GM23248 (cell line): ENCODE measurements at places on chromosomes 2 and 18.
A peak's percentile ranks its signal among the peaks of the same experiment; 100 is the strongest.

DNA sequence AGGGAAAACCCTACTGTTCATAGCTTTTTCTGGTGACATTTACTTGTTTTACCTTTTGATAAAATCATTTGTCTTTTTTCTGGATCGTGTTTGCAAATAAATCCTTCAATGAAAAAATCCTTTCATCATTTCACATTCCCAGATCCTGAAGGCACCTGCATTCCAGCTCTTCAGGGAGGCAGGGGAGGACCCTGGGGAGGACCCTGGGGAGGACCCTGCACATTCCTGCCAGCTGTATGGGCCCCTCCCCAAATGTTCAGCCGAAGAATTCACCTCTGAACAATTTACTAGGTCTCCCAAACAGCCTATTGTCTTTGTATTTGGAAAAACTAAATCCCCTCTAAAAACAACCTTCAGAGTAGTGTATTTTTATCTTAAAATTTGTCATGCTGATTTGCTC is 558.4 kb upstream of the ID2 start:
- no peak for DNase-seq

DNA sequence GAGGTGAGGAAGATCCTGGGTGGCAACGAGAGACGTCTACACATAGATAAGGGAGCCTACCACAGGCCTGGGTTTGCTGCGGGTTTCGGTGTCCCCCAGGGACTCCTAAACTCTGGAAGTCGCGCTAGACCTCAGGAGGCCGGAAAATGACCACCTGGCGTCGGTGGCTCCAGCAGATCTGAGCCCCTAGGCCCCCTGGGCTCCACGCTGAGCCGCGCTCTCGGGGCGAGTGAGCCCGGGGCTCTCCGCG is 987 bp upstream of the DLX1 start:
- peak; percentile 65 for DNase-seq

DNA sequence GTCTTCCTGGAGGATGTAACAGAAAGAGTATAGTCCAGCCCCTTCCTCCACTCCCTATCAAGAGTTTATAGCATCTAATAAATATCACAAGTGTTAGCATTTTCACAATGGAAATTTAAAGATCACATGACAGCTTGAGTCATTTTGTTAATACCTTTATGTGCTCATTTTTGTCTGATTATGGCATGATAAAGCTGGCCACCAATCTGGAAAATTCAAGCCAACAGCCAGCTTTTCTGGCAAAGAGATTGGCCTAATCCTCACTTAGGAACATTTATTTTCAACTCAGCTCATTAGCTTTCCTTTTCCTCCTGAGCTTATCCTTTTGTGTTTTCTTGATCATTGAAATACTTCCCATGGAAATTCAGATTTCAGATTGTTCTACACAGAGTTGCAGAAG is 262.9 kb upstream of the RBMS1 start:
- DNase-seq: no peak

- DNase-seq: no peak
These were observed 1016.8 kb downstream of the CNTNAP5 start for GRCh38 chr2:125041846-125042245.

GRCh38 chr18:28359176-28359575 is 182.2 kb upstream of the CDH2 start:
- no peak for DNase-seq

DNA sequence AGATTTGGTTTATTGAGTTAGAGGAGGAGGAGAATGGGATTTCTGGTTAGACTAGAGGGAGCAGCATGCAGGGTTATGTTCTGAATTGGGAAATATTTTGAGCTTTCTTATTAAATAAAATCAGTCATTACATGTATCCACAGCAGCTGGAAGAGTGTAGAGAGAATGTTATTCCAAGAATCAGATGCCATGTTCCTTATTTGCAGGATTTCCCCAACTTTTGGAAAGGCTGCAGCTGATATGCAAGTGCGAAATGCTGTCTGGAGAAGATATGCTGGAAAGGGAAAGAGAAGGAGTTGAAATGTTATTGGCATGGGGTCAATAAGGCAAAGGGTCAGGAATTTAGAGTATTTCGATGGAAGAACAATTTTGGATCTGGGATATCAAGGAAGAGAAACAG is 255.8 kb downstream of the MTX2 start:
- DNase-seq: no peak

- DNase-seq: peak; percentile 37
These were observed 115.2 kb upstream of the REV1 start for GRCh38 chr2:99605036-99605435.

DNA sequence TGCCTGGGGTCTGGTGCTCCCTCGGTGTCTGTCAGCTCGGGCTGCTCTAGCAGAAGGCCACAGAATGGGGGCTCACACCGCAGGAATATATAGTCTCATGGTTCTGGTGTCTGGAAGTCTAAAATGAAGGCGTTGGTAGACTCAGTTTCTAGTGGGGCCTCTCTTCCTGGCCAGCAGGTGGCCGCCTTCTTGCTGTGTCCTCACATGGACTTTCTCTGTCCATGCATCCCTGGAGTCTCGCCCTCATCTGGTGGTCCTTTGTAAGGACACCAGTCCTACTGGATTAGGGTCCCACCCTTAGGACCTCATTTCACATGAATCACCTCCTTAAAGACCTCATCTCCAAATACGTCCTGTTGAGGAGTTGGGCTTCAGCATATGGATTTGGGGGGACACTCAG is 65.7 kb downstream of the RRM2 start:
- DNase-seq: peak; percentile 30

DNA sequence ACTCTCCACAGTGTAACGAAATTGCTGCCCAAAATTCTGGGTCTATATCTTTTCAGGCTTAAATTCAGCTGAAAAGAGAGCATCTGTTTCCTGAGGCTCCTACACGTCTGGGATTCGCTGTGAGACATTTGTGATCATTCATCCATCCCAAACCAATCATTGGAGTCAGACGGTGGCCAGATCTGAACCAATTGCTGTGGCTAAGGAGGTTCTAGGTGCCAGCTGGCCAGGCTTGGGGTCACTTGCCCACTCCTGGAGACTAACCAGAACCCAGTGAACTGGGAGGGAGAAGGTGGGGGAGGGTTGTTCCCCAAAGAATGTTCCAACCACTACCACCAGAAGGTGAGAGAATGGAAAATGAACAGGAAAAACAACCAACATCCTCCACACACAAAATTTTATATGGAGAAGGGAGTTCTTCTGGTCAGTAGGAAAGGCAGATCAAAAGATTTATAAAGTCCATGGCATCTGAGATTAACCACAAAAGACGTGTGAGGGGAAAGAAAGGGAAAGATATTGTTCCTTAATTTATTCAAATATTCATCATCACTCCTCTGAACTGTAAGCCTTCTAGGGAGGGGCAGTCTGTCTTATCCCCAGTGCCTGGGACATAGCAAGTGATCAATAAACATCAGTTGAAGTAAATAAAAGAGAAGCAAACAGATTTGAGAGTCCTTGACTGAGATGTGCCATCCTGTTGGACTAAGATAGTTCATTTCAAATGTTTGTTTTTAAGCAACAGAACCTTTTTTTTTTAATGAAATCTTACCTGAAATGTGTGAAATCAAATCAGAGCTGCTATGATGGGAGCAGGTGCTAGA is 3.0 kb upstream of the RTKN start:
- DNase-seq: no peak

GRCh38 chr2:225543626-225544025 is 144.1 kb downstream of the NYAP2 start:
- no peak for DNase-seq

DNA sequence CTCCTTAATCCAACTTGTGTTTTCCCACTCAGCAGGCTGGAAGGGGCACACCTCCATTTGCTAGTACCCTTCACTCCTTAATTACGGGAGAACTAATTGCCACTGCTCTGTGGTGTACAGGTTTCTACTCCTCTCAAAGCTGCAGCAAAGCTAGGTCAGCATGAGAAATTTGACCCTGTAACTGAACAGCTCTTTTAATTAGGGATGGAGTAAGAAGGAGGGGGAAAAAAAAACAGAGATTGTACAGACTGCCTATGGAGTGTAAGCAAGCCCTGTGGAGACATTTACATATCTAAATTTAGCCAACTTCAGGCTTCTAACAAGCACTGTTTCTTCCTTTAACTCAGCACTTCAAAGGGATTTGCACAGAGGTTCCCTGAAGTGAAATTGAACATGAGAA is 629.7 kb upstream of the SETBP1 start:
- no peak for DNase-seq

- no peak for DNase-seq
These were observed 3.4 kb downstream of the SGPP2 start for GRCh38 chr2:222427646-222428301.

DNA sequence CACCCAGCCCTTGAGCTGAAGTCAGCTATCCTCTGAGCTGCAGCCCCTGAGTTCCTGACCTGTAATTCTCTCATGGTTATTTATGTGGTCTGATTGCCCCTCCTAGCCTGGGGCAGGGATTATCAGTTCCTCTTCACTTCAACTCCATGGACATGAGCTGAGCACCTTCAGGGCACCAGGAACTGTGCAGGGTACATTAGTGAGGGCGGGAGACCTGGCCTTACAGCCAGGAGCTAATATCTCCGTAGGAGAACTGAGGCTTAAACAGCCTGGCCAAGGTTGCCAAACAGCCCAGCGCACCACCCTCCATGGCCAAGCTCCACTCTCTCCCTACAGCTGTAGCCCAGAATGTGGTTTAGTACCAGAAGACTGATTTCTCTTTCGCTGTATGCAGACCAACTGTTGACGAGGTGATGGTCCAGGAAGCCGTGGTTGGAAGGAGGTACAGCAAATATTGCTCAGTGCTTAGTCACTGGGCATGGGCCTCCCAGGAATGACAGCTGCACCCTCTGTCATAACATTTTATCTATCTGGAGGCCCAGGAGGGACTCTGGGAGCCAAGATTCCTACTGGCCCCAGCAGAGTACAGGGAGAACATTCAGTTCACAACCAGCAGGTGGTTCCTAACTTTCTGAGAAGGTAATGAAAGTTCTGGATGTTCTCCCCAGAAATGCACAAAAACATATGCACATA is 228.7 kb upstream of the SIX2 start:
- DNase-seq: peak; percentile 97
